Esophagus muscularis mucosa (tissue), 4 donors: ENCODE measurements at places on chromosomes 16 and 17. TPM values are rescaled to one million over a fixed set of nuclear protein-coding genes. Genes with fewer than 3 reads are reported as not detected.

Gene NXN
- 49.0 TPM for total RNA-seq

Gene ALOX12B
- total RNA-seq = not detected

- no peak for DNase-seq
Measured at GRCh38 chr17:28811651-28812090, 30.9 kb downstream of the FAM222B start.

DNA sequence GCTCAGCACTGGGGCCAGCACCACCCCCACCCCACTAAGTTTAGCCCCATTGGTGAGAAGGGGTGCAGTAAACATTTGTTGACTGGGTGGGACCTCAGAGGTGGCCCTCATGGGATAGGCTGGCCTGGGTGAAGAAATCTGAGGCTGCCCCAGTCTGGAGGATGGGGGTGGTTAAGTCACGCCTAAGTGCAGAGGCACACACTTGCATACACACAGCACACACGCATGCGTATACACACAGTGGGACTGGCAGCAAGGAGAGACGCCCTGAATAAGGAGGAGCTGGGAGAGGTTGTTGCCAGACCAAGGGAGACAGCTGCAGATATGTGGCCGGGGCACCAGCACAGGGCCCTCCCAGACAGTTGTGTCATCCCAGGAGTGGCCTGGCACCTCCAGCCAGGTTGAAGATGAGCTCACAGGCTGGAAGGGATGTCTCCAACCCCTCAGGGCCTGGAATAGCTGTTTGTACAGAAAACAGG lies 3.0 kb upstream of the BCAR1 start:
- no peak for DNase-seq

DNA sequence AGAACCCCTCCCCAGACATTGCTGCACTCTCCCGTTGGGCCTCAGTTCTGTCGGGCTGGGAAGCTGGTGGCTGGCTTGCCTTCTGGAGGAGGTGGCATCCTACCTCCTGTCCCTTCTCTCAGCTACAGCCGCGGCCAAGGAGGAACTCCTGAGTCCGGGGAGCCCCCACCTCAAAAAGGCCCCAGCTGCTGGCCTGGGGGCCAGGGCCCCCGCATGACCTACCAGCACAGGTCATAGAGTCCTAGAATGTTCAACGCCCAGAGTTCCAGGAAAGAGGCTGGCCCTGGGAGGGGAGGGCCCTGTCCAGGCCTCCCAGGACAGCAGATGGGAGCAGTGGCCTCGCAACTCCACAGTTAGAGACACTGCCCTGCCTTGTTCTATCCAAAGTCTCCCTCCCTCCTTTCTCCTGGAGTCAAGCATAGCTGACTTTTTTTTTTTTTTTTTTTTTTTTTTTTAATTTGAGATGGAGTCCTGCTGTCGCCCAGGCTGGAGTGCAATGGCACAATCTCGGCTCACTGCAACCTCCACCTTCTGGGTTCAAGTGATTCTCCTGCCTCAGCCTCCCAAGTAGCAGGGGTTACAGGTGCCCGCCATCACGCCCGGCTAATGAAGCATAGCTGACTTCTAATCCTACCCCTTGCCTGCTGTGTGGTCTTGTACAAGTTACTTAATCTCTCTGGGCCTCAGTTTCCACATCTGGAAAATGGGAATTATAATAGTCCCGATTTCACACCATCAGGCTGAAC lies 7.1 kb downstream of the CARHSP1 start:
- DNase-seq = no peak

GRCh38 chr17:35539659-35540026 lies 2.2 kb upstream of the SLFN12L start:
- DNase-seq = no peak

DNA sequence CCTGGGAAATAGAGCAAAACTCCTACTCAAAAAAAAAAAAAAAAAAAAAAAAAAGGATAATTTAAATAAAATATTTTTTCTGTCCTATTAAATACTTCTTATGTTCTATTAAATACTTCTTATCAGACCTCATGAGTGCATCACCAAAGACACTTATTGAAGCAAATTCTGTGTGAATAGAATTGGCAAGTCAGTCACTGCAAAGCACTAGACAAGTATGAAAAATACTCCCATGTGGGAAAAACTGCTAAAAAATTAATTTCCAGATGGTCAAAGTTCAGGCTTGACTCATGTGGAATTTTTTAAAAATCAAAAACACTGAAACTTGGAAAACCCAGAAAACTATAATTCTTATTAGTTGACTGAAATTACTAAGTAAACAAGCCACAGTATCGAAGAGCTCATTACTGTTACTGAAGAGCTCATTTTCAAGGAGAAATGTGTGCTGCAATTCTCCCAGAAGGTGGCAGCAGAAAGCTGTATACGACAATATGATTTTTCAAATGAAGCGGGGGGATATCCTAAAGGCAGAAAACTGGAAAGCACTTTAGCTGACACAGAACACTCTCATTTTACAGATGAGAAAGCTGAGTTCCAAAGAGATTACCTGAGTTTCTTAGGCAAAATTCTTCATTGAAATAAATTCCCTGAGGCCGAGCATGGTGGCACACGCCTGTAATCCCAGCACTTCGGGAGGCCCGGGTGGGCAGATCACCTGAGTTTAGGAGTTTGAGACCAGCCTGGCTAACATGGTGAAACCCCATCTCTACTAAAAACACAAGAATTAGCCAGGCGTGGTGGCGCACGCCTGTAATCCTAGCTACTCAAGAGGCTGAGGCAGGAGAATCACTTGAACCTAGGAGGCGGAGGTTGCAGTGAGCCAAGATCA lies 15.9 kb upstream of the FBXO47 start:
- DNase-seq = no peak

- no peak for DNase-seq
Measured at GRCh38 chr16:30946671-30947540, 2.0 kb upstream of the ORAI3 start.

- DNase-seq = no peak
Measured at GRCh38 chr17:48451489-48451888, 21.5 kb upstream of the SKAP1 start.
